NCI-H510A treated with DMSO at 0.1 percent for 48 hours (cell line): ENCODE measurements at places on chromosomes 5 and 9.

DNA sequence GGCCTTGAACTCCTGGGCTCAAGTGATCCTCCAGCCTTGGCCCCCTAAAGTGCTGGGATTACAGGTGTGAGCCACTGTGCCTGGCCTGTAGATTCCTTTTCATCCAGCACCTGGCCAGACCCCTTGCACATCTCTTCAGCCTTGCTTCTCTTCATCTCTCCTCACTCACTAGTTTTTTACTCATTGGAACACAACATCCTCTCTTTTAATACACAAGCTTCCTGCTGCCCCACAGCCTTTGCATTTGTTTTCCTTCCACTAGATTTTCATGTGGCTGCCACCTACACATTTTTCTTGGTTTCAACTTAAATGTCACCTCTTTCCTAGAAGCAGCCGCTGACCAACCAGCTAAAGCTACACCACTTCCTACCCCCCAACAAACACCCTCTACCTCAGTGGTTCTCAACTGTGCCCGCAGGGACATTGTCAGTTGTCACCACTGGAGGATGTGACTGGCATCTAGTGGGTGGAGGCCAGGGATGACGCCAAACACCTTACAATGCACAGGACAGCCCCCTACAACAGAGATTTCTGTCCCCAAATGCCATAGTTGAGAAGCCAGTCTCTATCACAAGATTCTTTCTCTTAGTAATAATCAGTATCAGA is 33.7 kb downstream of the HAVCR1 start:
- DNase-seq, result no peak

GRCh38 chr5:94072116-94072515 is 330.7 kb upstream of the POU5F2 start:
- no peak for DNase-seq

DNA sequence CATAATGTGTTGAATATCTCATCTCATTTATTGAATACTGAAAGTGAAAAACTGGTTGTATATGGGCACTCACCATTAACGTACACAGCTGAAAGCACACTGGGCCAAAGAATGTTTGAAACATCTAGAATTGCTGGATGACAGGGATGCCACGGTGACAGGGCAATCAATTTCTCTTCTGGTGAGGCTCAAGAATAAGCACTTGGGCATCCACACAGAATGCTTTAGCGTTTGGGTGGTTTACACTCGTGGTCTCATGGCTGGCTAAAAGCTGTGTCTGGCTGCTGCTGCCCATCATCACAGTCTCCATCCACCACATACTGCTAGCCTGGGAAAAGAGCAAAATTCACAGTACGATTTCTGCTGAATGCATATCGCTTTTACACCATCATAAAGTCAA is 30.7 kb upstream of the IL31RA start:
- no peak for DNase-seq

GRCh38 chr9:35940458-35941407 is 17.2 kb downstream of the OR2S2 start:
- DNase-seq, result no peak

- no peak for DNase-seq
Measured at GRCh38 chr5:158877706-158878105, 222.0 kb downstream of the EBF1 start.

DNA sequence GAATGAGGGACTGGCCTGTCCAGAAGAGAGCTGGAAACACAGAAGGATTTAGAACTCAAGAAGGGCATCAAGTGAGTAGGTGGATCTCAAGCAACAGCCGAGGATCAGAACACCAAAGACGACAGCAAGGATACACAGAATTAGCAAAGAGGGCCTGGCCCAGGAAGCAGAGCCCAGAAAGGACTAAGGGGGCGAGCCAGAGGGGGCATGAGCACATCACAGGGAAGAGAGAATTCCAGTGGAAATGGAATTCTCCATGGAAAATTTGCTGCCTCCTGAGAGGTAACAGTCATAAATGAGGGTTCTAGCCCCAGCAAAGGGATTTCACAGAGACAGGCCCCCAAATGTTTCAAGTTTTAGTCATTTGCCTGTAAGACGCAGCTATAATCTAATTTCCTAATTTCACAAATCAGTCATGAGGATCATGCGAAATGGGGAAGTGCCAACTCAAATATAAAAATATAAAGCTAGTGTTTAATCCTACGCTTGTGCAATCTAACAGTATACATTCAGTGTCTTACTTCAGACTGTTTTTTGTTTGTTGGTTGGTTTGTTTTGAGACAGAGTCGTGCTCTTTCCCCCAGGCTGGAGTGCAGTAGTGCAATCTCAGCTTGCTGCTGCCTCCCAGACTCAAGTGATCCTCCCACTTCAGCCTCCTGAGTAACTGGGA is 46.7 kb downstream of the FNBP1 start:
- DNase-seq, result no peak
